ENCODE measurements at places on chromosomes 6 and 20.

DNA sequence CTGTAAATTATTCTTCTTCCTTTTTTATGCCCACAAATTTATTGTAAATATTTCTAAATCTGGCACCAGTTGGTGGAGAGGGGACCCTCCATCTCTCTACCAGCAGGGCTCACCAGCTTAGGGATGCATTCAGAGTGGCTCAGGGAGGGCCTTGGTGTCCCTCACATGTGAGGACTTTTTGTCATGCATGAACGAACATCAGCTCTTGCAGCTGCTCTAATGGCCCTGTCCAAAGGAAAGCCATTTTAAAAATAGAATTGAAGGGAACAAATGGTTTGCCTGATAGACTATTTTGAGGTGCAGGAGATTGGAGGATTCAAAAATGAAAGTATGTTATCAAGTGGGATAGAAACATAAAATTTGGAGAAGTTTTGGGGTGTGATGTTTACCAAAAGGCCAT, 37.5 kb upstream of the KLHL31 start:
- no peak for DNase-seq

DNA sequence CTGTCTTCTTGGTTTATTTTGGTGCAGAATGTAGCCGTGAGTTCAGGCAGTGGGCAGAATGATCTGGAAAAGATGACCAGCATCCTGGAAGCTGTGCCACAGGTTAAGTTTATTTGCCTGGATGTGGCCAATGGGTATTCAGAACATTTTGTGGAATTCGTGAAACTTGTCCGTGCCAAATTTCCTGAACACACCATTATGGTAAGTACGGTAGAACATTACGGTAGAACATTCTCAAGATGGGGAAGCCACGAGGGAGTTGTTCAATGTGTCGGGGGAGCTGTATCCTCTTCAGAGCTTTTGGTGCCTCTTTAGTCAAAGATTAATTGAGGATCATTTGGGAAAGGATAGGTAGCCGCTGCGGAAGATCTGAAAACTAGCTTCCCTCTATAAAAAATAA, 16.1 kb downstream of the GMPR start:
- DNase-seq: no peak

DNA sequence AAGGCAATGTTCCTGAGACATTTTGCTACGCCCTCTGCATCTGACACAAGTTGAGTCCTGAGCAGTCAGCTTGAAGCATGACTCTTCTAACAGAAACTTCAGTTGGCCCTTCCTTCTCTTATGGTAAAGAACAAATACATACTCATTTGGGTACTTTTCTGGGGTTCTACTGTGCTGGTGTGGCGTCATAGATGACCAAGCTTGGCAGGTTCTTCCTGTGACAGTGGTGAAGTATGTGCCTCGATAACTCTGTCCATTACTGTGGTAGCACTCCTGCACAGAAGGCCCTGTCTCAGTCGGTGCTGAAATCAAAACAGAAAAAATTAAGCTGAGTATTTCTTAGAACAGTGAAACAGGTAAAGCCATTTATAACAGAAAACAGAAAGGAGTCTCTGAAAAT, 152.5 kb downstream of the SLC22A3 start:
- no peak for DNase-seq

- no peak for DNase-seq
Measured at GRCh38 chr20:50991076-50991475, 31.8 kb downstream of the KCNG1 start.

- no peak for DNase-seq
Measured at GRCh38 chr20:38536310-38536709, 44.7 kb upstream of the ADIG start.

DNA sequence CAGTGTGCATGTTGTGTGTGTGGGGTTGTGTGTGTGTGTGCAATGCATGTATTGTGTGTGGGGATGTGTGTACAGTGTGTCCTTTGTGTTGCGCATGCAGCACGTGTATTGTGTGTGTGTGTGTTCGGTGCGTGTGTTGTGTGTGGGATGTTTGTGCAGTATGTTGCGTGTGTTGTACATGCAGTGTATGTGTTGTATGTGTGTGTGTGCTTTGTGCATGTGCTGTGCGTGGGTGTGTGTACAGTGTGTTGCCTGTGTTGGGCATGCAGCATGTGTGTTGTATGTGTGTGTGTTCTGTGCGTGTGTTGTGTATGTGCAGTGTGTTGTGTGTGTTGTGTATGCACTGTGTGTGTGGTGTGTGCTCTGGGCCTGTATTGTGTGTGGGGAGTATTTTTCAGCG, 52.7 kb downstream of the CDH4 start:
- DNase-seq: no peak

- DNase-seq: no peak
Measured at GRCh38 chr6:134169871-134170486, 117.6 kb upstream of the SLC2A12 start.

GRCh38 chr6:6565069-6565468, 23.5 kb upstream of the LY86 start:
- no peak for DNase-seq

DNA sequence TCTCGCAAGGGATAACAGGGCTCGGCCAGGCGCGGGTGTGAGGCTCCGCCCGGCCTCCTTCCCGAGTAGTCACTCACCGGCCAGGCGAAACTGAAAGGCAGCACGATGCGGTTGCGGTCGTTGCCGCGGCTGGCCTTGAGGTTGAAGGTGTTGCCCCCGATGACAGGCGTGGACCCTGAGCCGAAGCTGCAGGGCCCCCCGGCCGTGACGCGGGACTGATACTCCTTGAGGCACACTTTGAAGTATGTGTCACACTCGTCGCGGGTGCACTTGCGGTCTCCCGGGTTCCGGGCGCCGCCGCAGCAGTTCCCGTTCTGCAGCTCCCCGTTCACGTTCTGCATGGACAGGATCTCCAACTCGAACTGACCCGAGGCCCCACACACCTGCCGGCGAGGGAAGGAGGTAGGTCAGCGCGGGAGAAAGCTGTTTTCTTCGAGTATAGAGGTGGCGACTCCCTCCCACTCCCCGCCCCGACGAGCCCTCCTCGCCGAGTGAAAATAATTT, 1.1 kb downstream of the JAG1 start:
- DNase-seq: peak; percentile 40

GRCh38 chr20:44615169-44615791, 32.9 kb downstream of the PKIG start:
- no peak for DNase-seq

DNA sequence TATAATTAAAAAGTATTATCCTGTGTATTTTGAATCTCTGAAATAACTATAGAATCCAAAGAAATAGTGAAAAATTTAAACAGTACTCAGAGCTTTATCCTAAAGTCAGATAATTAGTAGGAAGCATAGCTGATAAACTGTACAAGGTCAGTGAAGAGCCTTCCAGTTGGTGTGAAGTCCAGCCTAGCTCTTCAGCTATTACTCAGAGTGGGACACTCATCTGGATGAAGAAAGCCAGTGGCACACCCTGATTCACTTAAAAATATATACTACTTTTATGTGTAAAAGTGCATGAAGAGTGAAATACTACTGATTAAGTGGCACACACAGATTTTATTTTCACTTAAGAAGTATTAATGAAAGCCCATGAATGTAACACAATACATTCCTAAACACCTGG, 3.1 kb downstream of the IFNGR1 start:
- DNase-seq: no peak

GRCh38 chr6:83998021-83998584, 35.5 kb upstream of the MRAP2 start:
- DNase-seq: no peak

DNA sequence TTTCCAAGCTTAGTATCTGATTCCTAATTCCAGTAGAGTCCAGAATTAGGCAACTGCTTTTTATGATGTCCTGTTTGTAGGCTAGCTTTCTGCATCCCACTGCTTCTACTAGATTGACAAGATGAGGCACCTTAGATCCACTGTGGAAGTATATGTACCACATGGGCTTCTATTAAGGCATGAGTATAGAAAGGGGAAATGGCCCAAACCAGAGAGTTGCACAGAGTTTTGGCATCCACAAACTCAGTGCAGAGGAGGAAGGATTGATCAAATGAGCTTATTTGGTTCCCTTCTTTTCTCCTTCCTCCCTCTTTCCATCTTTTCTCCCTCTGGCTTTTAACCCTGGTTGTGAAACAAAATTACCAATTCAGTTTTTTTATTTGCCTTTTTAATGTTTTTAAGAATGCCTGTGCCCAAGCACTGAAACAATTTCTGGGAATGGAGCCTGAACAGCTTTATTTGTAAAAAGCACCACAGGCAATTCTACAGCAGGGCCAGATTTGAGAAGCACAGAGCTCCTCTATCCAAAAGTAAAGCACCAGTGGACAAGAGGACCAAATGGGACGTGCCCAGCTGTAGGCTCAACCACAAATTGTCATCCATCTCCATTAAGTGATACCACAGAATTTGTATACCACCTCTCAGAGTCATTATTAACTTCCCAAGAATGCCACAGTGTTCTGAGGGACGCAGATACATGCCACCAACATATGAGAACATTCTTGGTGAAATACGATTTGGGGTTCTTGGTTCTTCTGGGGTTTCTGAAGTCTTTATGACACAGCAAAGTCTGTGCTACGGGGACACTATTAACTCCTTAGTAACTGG, 969.1 kb downstream of the KIF16B start:
- DNase-seq: peak; percentile 42

DNA sequence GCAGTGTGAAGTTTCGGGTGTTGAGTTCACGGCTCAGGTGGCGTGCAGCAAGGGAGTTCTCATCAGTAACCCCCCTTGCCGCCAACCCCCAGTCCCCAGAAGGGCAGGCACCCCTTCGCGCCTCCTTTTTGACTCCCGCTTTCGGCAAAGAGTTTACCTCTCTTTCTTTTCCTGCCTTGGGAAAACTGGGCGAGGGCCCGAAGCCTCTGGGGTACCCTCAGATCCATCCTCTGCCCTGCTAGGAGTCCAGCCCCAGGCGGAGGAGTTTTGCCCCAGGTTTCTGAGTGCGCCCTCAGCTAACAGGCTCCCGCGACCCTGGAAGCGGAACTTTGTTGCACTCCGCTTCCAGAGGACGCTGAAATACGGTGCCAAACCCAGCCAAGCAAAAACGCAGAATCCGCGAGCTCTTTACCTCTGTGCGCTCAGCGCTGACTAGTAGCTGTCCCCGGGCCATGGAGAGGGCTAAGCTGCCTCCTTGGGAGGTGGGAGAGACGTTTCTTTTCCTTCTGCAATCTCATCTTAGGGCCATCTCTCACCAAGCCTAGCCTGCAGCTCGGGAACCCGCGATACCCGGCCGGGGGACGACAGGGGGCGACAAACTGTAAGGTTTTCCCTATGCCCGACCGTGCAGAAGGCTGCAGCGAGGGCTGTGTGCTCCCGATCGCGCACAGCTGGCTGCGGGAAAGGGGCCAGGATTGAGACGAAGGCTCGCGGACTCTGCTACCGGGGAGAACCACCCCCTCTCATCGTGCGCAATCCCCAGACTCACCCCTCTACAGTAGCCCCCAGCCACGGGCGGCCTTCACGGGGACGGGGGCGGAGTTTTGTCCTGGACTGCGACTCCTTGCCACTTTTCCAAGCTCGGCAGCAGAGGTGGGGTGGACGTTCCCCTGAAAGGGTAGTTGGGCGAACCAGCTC, 2.7 kb upstream of the PAX1 start:
- no peak for DNase-seq

DNA sequence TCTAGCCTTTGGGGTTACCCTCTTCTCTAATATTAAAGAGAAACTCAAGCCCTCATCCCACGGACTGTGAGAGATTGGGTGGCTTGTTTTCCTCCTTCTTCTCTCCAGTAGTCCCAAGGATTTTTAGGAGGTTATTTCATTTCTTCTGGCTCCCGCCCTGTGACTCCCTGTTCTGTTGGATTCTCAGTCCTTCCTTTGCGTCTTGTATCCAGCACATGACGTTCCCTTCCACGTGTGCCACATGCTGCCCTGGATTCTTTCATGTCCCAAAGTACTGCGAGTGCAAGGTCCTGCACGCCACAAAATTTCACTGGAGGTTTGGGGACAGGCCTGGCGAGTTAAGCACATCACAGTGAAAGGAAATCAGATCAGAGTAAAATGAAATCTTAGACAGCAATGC, 213.4 kb downstream of the PACRG start:
- no peak for DNase-seq

GRCh38 chr20:53693262-53693871, 99.7 kb upstream of the ZNF217 start:
- DNase-seq: no peak

- no peak for DNase-seq
Measured at GRCh38 chr20:8005033-8005432, 14.5 kb downstream of the TMX4 start.

- no peak for DNase-seq
Measured at GRCh38 chr20:43798291-43799149, 71.7 kb upstream of the GTSF1L start.

GRCh38 chr6:32086661-32087573, 22.2 kb downstream of the TNXB start:
- DNase-seq: no peak

GRCh38 chr20:45998761-45999160, 9.9 kb upstream of the MMP9 start:
- no peak for DNase-seq

GRCh38 chr6:137641474-137642077, 147.4 kb upstream of the OLIG3 start:
- DNase-seq: peak; percentile 87

DNA sequence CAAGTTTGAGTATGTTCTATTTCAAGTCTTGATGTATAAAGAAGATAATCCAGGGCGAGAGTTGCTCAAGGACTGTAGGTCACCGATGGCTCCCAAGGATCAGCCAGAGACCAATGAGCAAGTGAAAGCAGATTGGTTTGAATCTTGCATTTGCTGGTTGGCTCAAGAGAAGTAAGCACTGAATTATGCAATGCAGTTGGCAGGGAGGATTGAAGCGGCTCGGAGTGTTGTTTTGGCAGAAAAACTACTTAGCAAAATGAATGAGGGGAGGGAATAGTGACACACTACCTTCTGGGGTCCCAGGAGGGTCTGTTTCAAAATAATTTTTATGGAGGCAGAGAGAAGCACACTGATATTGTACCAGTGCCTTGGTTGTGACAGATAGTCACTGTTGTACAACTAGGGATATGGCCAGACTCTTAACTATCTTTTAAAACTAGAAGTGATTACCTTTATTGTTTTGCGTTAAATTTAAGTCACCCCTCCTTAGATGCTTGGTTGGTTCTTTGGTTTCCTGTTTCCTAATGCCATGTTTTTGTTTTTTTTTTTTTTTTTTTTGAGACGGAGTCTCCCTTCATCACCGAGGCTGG, 15.7 kb downstream of the SASH1 start:
- DNase-seq: peak; percentile 7

- DNase-seq: no peak
Measured at GRCh38 chr20:53930651-53931504, 139.5 kb downstream of the BCAS1 start.

GRCh38 chr20:1154691-1155090, 30.1 kb downstream of the TMEM74B start:
- DNase-seq: no peak
